ENCODE measurements at places on chromosomes 12 and 14. TPM values are rescaled to one million over a fixed set of nuclear protein-coding genes. Genes with fewer than 3 reads are reported as not detected.

GRCh38 chr14:63478437-63478852 lies 64.7 kb downstream of the PPP2R5E start:
- no peak for DNase-seq

DNA sequence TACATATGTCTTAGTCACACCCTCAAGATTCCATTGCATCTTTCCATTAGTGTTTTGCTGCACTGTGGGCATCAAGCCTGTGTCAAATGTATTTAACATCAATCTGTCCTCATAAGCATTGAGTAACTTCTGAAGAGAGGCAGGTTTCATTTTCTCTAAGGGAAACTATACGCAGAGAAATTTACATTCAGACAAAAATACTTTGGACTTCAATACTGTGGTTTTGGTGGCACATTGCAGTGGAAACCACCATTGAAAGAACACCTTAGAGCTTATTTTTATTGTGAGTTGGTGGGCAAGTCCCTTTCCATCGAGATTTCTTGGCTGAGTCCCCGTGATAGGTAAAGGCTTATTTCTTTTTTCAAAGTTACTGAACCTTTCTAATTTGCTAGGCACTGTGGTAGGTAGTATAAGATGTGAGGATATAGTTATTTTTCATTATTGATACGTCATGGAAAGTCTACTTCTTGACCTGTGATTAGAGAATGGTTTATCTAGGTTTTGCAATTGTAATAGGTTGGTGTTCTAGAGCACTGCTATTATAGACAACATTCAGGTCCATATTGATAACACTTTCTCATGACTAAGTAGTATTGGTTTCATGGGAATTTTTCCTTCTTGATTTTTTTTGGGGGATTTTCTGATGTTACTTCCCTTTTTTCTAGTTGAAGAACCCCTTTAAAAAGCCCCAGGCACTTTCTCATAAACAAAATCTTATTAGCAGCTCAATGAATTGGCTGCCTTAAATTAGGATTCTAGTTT lies 81.9 kb downstream of the CFAP54 start:
- no peak for DNase-seq

DNA sequence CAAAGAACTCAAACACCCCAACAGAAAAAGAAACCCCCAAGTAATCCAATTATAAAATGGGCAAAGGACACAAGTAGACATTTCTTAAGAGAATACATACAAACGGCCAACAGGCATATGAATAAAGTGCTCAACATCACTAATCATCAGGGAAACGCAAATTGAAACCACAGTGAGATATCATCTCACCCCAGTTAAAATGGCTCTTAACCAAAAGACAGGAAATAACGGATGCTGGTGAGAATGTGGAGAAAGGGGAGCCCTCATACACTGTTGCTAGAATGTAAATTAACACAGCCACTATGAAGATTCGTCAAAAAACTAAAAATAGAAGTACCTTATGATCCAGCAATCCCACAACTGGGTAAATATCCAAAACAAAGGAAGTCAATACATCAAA lies 52.4 kb downstream of the CLMN start:
- DNase-seq, result no peak

TSFM gene
- total RNA-seq, result 32.9 TPM

- DNase-seq, result no peak
Measured at GRCh38 chr12:45553204-45553603, 176.3 kb upstream of the ARID2 start.

GRCh38 chr12:124098887-124099286 lies 125.9 kb downstream of the ZNF664 start:
- no peak for DNase-seq

- no peak for DNase-seq
Measured at GRCh38 chr12:17999174-17999801, 90.7 kb downstream of the RERGL start.

TAS2R43 gene
- total RNA-seq, result 3.0 TPM

LRTM2 gene
- not detected for total RNA-seq

- no peak for DNase-seq
Measured at GRCh38 chr14:85195872-85196477, 334.0 kb upstream of the FLRT2 start.

- DNase-seq, result no peak
Measured at GRCh38 chr14:104462651-104463630, 116.6 kb upstream of the C14orf180 start.

RHEBL1 gene
- total RNA-seq, result not detected

GRCh38 chr12:57611108-57611826 lies at the start of gene ARHGEF25:
TSS of gene ARHGEF25 (plus strand) at chr12:57611435. CDS start at chr12:57611895, 460 bp downstream.
- peak; percentile 86 for DNase-seq

GRCh38 chr14:72560331-72560730 lies 333.6 kb downstream of the DPF3 start:
- no peak for DNase-seq

DNA sequence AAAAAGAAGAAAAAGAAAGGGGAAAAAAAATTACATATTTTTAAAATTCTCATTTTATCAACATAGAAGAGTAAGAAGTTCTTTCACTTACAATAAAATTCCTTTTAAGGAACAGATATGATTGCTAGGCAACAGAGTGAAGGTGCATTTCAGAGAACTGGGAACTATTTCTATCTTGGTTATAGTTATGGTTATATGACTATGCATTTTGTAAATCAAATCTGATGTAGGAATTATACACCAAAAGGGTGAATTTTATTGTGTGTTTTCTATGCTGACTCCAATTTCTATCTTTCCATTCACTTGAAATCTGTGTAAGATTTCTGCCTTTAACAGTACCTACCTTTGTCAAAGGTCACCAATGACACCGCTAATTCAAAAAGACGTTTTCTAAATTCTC lies 50.1 kb downstream of the HNRNPC start:
- DNase-seq, result no peak

CEP290 gene
- 24.3 TPM for total RNA-seq

PTPRR gene
- 1.7 TPM for total RNA-seq

GRCh38 chr12:264269-264668 lies 1.6 kb upstream of the SLC6A13 start:
- no peak for DNase-seq

HECTD4 gene
- total RNA-seq, result 68.2 TPM

DNA sequence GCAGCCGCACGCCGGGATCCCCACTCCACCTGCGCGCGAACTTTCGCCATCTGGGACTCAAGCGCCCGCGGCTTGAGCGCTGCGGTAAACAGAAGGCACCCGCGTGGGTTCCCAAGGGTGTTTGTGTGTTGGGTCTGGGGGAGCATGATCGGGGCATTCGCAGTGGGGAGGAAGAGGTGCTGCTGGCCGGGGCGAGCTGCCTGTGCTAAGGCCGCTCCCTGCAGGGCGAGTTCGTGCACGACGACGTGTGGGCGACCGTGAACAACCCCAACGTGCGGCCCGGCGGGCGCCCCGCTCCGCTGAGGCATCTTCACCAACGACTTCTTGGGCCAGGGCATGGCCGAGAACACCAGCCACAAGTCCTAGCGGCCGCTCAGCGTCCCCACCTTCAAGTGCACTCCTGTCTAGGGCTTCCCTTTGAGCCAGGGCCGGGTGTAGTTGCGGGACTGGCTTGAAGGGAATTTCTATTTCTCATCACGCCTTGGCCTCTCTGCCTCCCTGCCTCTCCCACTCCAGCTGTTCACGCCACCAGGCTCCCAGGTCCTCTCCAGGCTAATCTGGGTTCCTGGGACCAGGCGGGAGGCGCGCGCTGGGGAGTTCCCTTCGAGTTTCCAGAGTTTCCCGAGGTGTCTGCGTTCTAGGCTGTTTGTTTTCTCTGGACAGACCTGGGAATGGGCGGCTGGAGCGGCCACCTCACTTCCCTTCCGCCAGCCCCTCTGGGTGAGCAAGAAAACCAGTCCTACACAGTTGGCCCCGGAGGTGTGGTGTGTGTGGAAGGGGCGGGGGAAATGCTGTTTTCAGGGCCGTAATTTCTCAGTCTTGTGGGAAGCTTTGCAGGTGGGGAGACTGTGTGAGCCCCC lies 417.8 kb upstream of the TMTC1 start:
- DNase-seq, result no peak

DNA sequence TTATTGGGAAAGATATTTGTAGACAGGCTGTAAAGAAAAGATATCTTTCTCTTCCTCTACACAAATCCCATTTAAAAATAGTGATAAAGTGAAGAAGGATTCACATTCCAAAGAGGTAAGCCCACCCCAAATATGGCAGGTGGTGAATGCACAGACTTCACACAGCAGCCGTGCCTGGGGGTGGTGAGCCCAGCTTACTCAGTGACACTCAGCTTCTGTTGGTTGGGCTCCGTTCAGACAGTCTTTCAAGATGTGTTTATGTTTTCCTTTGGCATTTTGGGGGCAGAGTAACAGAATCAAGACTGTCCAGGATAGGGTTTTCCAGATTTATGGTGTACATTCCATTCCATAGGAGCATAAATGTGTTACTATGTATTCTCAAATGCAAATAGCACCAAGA lies 4.1 kb upstream of the COL2A1 start:
- no peak for DNase-seq

DNA sequence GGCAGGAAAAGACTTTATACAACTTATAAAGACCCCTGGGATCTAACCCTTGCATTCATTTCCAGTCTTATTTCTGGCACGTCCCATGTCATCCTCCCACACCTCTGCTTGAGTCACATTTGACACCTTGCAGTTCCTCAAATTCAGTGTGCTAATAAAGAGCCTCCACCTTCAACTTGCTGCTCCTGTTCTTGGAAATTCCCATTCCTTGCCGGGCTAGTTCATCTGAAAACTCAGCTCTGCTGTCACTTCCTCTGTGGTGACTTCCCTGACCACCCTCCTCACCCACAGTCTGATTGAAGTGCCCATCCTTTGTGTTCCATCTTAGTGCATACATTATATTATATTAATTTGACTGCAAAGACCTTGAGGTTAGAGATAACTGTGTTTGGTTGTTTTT lies 37.4 kb upstream of the PSMA6 start:
- no peak for DNase-seq

HHIPL1 gene
- 2.4 TPM for total RNA-seq

GRCh38 chr12:123960856-123961255 lies 11.8 kb downstream of the CCDC92 start:
- DNase-seq, result no peak

- DNase-seq, result no peak
Measured at GRCh38 chr14:63186453-63186852, 17.8 kb upstream of the RHOJ start.

- DNase-seq, result no peak
Measured at GRCh38 chr14:103676881-103677675, 38.2 kb downstream of the XRCC3 start.

KLRK1 gene
- total RNA-seq, result 7.6 TPM

DNA sequence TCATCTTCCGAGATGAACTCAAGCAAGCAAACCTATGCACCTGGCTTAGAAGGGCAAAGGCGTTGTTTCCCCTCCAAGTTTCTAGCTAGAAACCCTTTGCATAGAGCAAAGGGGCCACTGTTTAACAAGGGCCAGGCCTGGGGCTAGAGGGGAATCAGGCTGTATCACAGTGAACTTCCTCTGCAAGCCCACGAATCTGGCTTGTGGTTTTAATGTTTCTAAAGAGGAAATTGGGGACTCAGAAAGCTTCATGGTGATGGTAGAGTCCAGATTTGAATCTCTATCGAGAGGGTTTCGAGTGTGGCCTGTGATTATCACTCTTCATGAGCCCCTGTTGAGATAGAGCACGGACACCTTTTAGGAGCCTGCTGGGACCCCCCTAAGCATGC lies 189.9 kb downstream of the VRK1 start:
- no peak for DNase-seq

GRCh38 chr12:103268831-103269514 lies 226.8 kb downstream of the C12orf42 start:
- no peak for DNase-seq

ARPC3 gene
- 250 TPM for total RNA-seq

LHX5 gene
- not detected for total RNA-seq
